ENCODE measurements at places on chromosomes 4 and X.
A peak's percentile ranks its signal among the peaks of the same experiment; 100 is the strongest.

- no peaks in the 10 kb centered on the region for H3K4me1 ChIP-seq
- H3K27me3 ChIP-seq: no peaks in the 10 kb centered on the region
- no peak overlapping the region for H3K4me3 ChIP-seq
- no peak overlapping the region for H3K27ac ChIP-seq
- H3K36me3 ChIP-seq: no peaks in the 10 kb centered on the region
These were observed 354.9 kb downstream of the CBLL2 start for GRCh38 chrX:22627576-22627975.

- H3K4me1 ChIP-seq: peaks cover 10% of the 10 kb centered on the region
- no peak overlapping the region for H3K27ac ChIP-seq
- no peaks in the 10 kb centered on the region for H3K36me3 ChIP-seq
- no peak for DNase-seq
- no peaks in the 10 kb centered on the region for H3K27me3 ChIP-seq
These were observed 13.1 kb downstream of the SLC25A5 start for GRCh38 chrX:119481323-119481801.

DNA sequence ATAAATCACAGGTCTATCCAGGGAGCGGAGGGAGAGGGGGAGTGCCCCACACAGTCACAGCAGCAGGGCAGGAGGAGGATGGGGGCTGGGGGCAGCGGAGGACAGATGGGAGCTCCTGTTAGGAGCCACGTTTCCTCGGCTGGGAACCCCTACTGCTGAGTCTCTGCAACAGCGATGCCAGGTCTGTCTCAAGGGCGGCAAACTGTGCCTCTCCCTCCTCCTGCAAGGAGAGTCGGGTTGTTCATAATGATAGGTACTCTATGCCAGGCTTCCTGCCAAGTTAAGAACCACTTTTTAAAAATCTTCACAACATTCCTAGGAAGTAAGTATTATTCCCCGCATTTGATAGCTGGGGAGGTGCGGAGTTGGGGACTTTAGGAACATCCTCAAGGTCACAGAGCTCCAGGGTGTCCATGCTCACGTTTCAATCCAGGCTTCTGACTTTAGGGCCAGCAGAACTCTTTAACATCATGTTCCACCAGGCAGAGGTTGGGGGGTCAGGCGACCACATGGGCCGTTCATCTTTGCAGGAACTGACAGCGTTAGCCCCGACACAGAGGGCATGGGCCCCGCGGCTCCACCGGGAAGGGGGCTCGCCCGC lies 98.3 kb upstream of the MAML3 start:
- no peak for DNase-seq
- H3K27me3 ChIP-seq: no peaks in the 10 kb centered on the region
- H3K4me1 ChIP-seq: peaks cover 16% of the 10 kb centered on the region
- H3K36me3 ChIP-seq: no peaks in the 10 kb centered on the region
- H3K27ac ChIP-seq: peak overlapping the region; percentile 71

DNA sequence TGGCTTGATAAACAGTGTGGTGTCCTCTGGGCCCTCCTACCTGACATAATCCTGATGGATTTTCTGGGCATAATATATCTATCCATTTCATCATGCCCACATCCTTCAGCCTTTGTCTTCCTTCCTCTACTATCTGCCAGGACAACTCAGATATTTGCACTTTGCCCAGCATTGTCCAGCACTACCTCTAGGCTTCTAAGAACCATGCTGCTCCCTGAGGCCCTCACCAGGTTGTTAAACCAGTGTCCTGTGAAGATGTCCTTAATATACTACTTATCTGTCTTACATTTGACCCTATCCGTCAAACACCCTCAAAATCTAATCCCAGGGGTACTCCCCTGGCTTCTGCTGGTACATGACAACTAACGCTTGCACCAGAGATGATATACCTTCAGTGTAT lies 58.2 kb upstream of the MAML3 start:
- DNase-seq: no peak
- no peaks in the 10 kb centered on the region for H3K27me3 ChIP-seq
- no peaks in the 10 kb centered on the region for H3K36me3 ChIP-seq
- no peaks in the 10 kb centered on the region for H3K4me1 ChIP-seq
- H3K4me3 ChIP-seq: no peak overlapping the region
- H3K27ac ChIP-seq: no peak overlapping the region

DNA sequence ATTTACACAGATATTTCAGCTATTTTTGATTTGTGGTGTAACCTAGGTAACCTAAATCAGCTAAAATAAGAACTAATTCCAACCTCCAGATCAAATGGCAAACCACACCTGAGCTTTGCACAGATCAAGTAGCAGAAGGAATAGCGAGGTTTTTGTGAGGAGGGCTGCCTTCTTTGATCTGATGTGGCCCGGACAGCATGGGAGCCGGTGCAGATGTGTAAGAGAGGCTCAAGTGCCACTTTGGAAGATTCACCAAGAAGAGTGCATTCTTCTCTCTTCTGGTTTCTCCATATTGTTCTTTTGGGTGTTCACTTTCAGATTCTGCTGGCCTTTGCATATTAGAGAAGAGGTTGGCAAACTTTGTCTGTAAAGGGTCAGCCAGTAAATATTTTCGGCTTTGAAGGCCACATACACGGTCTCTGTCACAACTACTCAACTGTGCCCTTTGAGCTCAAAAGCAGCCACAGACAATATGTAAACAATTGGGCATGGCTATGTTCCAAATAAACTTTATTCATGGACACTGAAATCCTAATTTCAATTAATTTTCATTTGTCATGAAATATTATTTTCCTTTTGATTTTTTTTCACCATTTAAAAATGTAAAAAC lies 78.9 kb upstream of the FAM9C start:
- H3K27me3 ChIP-seq: no peaks in the 10 kb centered on the region
- no peak overlapping the region for H3K4me3 ChIP-seq
- DNase-seq: no peak
- peak overlapping the region; percentile 79 for H3K27ac ChIP-seq

DNA sequence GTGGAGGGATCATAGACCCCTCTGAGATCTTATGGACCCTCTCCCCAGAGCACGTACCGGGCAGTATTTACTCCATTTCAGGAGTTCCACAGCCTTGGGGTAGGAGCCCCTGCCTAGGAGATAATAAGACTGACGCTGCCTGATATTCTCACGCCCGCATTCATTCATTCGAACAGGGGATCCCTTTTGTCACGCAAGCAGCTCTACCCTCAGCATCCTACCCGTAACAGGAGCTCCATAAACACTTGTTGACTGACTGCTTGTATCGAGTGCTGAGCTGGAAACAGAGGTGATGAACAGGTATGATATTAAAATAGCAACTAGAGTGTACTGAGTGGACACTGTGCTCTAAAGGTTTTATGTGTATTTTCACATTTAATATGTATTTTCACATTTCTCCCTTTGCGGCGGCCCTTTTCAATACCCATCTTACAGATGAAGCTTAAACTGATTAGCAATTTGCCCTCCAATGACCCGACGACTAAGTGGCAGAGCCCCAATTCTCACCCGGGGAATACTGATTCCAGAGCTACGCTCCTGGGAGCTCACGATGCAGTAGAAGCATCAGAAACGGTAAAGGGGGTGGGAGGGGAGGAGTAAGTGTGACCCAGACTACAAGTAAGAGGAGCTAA lies 888 bp downstream of the RAB28 start:
- H3K4me1 ChIP-seq: peaks cover 7% of the 10 kb centered on the region
- H3K27me3 ChIP-seq: no peaks in the 10 kb centered on the region
- H3K27ac ChIP-seq: peak overlapping the region; percentile 79
- no peaks in the 10 kb centered on the region for H3K36me3 ChIP-seq
- no peak for DNase-seq

DNA sequence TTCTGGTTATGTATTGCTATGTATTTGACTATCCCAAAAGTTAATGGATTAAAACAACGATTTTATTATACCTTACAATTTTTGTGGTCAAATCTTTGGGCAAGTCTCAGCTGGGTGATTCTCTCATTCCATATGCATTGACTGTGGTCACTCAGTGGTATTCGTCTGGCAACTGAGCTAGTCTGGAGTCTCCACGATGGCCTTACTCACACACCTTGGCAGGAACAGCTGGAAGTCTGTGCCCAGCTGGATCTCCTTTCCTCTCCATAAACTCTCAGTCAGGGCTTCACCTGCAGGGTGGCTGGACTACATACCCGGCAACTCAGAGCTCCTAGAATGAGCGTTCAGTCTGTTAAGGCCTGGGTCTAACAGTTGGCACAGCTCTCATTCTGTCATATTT lies 141.1 kb upstream of the WDFY3 start:
- DNase-seq: no peak
- no peaks in the 10 kb centered on the region for H3K36me3 ChIP-seq
- H3K4me1 ChIP-seq: no peaks in the 10 kb centered on the region
- H3K27ac ChIP-seq: no peak overlapping the region
- H3K27me3 ChIP-seq: no peaks in the 10 kb centered on the region

Data from Panc1 (cell line).